CD4-positive, alpha-beta T cell treated with Interleukin-15 for 4 hours (primary cell): ENCODE measurements at places on chromosomes 3 and 15.
A peak's percentile ranks its signal among the peaks of the same experiment; 100 is the strongest.

DNA sequence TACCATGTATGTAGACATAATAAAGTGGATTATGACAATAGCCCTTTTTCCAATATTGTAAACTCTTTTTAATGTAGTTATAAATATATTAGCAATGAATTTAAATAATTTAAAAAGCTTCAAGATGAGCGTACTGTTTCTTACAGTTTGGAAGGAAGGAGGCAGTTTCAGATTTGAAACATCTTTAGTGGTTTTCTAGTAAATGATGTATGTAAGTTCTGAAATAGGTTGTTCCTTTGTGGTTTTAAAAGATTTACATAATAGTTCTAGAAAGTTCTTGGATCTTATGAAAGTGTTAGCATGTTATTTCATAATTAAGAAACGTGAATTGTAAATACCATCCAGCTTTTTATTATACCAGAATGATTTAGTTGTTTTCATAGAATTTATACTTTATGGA, 16.0 kb downstream of the DNAJC19 start:
- no peak for DNase-seq

- peak; percentile 45 for DNase-seq
Observed at GRCh38 chr3:102673271-102674115, 238.7 kb downstream of the ZPLD1 start.

GRCh38 chr3:193816656-193817311, 223.8 kb downstream of the OPA1 start:
- DNase-seq = no peak

DNA sequence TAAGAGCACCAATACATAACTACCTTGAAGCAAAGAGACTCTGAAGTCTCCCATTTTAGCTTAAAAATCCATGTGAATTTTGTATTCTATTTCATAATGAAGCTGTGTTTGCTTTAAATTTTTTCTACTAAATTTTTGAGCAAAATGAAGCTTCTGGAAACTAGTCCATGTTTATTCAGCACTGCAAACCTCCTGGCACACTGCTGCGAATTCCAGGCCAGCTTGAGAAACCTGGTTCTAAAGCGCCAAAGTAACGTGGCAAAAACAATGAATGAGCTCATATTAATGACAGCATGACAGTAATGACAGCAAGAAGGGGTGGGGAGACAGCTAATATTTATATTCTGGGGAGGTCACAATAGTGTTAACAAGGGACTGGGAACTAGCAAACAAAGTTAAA, 25.7 kb downstream of the CEP152 start:
- DNase-seq = no peak

DNA sequence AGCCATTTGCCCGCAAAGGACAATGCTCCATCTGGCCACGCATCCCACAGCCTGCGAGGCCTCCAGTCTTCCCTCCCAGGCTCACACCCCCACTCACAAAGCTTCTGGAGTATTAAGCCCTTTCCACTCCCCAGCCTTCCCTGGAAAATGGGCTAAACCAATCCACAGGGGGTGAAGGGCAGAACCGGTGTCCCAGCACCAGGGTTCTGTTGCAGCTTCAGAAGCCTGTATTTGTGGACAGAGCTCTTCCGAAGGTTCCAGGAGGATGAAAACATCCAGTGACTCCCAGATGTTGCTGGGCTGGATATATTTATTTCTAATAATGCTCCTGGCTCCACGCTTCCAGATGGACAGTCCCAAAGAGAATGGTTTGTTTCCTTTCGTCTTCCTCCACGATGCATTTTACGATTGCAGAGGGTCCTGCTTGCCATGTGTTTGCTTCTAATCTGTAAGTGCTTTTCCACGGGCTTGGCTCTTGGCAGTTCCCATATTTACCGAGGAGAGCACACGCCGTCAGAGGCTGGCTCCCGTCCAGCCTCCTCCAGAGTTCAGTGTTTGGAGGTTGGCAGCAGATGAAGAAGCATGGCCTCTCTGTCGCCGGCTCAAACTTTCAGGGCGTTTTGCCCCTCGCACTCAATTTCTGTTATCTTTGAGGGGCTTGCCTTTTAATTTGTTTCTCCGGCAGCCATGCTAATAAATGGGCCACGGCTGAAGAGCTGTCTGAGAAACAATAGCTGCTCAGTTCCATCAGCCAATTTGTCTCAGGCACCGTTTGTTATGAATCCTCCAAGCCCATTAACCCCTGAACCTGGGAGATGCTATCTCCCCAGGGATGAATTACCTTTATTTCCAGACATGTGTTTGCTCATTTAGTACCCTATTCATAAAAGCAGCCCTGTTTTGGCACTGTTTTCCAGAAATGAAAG, 367.9 kb upstream of the PROK2 start:
- no peak for DNase-seq

GRCh38 chr3:2268779-2269178, 170.1 kb downstream of the CNTN4 start:
- DNase-seq = no peak

- DNase-seq = no peak
Observed at GRCh38 chr3:171956705-171957104, 82.7 kb upstream of the FNDC3B start.

DNA sequence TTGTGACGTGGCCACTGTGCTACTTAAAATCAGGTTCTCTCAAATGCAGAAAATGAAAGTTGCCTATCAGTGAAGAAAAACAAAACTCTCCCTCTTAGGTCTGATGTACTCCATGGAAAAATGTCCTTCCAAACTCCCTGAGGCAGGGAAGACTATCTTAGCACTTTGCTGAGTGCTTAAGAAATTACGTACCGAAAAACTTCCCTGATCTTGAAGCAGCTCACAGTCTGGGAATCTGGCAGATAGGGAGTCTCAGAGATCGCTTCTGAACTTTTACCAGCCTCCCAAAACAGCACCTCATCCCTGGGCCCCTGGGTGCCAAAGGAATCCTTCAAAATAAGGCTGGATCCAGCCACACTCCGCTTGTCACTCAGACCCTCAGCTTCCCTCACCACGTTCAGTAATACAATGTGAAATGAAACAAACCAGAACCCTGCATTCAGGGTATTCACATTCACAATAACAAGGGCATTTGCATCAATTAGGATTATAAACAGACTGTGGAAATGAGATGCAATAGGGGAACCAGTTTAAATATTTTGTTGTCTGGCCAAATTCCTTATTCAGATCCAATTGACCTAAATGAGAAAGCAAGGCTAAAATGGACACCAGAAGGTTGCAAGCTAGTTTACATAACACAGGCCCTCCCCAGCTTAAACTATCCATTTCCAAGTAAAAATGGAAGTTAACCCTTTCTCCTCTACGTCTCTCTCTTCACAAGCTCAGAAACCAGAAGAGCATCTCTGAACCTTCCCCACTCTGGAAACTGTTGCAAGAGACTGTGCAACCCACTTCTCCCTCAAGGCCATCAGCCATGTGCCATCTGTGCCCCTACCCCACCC, 20.9 kb downstream of the OSBPL10 start:
- DNase-seq = no peak

DNA sequence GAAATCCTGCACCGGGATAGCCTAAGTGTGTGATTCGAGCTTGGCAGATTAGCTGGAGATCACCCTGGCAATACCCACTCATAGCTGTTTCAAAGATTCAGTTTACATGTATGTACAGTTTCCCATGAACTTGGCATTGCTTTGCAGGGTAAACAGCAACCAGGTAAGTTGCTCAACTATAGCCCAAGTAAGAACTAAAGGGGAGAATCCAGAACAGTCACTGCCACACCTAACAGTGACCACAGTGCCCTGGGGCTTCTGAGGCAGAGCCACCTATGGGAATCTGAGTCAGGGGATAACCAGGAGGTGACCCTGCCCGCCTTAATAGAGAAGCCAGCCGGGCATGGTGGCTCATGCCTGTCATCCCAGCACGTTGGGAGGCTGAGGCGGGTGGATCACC, 15.9 kb downstream of the CDAN1 start:
- DNase-seq = no peak

- DNase-seq = no peak
Observed at GRCh38 chr3:183811638-183812037, 13.7 kb downstream of the MAP6D1 start.

- no peak for DNase-seq
Observed at GRCh38 chr3:66561367-66561766, 60.5 kb upstream of the LRIG1 start.

- no peak for DNase-seq
Observed at GRCh38 chr3:147406028-147406931, at the start of gene ZIC4. Gene ZIC4, minus strand, starts transcription at chr3:147406543. Its CDS starts 3,746 bp downstream, at chr3:147402797.

GRCh38 chr3:45774581-45775521, 21.5 kb downstream of the SLC6A20 start:
- DNase-seq = no peak

DNA sequence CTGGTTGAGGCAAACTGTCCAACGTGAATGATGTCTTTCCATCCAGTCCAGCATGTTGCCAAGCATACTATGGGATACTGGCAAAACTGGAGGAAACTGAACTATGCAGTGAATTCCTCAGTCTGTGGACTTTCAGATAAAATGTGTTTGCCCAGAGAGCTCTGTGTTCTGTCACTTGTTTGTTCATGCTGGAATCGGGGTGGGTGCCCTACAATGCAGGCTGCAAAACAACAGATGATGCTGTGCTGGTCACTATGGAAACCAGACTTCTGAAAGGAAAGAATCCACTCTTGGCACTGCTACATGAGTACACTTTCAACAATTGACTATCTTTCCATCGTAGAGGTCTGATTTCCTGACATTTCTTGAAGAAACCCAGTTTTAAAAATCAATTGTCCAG, 272.5 kb upstream of the ARHGEF26 start:
- no peak for DNase-seq

GRCh38 chr3:185363662-185364203, 797 bp downstream of the MAP3K13 start:
- DNase-seq = no peak

DNA sequence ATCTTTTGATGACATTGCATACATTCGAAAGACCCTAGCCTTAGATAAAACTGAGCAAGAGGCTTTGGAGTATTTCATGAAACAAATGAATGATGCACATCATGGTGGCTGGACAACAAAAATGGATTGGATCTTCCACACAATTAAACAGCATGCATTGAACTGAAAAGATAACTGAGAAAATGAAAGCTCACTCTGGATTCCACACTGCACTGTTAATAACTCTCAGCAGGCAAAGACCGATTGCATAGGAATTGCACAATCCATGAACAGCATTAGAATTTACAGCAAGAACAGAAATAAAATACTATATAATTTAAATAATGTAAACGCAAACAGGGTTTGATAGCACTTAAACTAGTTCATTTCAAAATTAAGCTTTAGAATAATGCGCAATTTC, 16.7 kb downstream of the KCNMB3 start:
- DNase-seq = no peak

DNA sequence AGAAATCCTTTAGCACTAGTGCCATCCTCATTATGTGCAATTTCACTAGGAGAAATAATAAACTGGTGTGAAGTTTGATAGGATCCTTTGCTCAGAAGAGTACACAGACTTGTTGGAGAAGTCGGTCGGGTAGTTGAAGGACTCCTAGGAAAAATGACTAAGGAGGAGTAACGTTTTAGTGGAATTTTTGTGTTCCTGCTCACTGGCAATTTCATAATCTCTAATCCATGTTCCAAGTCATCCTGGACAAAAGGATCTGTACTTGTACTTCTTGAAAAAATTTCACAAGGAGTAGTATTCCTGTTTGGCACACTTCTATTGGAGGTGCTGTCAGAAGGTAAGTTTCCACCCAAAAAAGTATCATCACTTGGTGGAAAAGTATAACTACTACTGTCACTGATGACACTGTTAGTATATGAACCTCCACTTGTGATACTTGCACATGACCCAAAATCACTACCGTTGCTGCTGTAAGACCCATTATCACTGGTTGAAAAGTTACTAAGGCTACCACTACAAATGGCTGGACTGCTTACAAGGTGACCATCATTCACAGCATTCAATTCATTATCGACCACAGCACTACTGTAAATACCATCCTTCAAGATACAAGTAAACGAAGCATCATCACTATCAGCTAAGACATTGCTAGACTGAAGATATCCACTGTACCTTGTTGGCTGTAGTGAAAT, 77.4 kb downstream of the NEDD4 start:
- DNase-seq = no peak

GRCh38 chr3:68876112-68876713, 56.1 kb downstream of the TAFA4 start:
- peak; percentile 57 for DNase-seq

DNA sequence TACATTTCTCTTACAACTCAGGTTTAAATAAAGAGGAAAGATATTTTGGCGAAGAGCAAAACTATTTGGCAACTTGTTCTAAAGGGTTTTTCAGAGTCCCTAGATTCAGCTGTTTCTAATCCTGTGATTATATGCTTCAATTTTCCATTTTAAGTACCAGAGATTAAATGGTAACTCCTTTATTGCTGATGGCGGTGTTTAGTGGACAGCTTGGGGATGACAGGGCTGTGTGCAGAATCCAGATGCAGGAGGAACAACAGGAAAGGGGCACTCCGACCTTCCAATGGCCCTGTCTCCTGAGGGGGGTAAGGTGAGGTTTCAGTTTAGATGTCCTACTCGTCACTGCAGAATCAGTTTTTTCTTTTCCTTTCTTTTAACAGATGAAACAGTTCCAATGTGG, 405.0 kb downstream of the PDCD6IP start:
- DNase-seq = no peak

GRCh38 chr3:159848348-159849118, 140.1 kb upstream of the IL12A start:
- DNase-seq = no peak

- no peak for DNase-seq
Observed at GRCh38 chr15:69666441-69666882, 213.8 kb downstream of the RPLP1 start.

DNA sequence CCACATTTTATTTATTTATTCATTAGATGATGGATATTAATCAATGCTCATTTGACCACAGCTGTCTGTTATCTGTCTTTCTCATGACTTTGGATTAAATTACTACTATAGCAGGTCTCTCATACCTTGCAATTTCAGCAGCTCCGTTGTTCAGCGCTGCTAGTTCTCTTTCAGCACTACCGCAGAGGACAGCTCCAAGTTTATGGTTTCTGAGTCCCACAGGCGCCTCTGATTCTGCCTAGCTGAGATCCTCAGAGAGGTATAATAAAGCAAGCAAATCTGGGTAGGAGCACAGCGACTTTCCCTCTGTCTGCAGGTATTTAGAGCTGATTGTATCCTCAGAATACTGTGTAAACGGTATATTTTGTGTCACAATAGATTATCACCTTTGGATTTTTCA, 204.9 kb downstream of the CNTN4 start:
- DNase-seq = no peak

DNA sequence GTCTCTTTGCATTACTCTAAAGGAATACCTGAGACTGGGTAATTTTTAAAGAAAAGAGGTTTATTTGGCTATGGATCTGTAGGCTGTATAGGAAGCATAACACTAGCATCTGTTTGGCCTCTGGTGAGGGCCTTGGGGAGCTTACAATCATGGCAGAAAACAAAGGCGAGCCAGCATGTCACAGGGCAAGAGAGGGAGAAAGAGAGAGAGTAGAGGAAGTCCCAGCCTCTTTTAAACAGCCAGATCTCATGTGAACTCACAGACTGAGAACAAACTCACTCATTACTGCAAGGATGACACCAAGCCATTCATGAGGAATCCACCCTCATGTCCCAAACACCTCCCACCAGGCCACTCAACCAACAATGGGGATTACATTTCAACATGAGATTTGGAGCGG, 974.6 kb downstream of the FHIT start:
- no peak for DNase-seq
